ENCODE measurements at places on chromosomes 5 and 9.

- DNase-seq: no peak
Observed at GRCh38 chr5:170315154-170315553, 17.6 kb upstream of the LCP2 start.

DNA sequence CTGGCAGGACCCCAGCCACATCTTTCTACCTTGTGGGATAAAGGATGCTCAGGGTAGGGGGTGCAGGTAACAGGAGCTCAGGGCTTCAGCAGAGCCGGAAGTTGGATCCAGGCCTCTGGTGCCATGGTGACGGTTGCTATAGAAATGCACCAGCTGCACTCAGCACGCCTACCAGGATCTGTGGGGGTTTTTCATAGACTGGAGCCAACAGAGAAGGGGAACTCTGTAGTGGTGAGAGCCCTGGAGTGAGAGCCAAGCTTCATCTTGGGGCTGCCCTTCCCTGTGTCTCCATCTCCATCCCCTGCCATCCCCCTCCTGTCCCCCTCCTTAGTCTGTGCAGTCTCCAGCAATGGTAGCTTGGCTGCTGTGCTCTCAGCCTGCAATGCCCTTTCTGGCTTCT lies 27.5 kb upstream of the BOD1 start:
- no peak for DNase-seq

DNA sequence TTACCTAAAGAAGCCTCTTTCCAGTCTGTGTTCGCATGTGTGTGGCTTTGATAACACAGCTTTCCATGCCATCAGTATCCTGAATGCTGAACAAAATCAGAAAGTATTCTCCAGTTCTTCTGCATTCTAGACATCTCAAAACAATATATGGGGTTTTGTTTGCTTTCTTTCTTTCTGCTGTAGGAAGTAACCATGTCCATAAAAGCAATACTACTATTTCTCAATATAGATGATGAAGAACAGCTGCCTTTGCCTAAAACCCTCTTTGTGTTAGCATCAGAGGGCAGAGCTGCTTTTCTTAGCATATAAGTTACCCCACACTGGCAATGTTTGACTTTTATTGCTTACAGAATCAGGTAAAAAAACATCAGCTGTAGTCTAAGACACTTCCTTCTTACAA lies 963.6 kb downstream of the CDH12 start:
- no peak for DNase-seq

DNA sequence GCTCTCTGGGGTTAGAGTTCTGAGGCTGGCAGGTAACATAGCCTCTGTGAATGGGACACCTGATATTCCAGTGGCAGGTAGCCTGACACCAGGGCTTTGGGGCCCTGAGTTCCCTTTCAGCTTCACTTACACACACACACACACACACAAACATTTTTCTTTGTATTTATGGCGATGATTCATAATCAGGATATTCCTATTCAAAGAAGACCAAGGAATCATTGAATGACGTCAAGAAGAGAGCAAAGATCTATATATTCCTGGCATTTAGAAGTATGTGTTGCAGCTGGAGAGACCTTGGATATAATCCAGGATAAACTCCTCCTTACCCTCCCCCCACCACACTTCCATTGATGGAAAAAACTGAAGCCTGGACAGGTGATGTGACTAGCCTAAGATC lies 7.9 kb upstream of the ENTREP1 start:
- no peak for DNase-seq

DNA sequence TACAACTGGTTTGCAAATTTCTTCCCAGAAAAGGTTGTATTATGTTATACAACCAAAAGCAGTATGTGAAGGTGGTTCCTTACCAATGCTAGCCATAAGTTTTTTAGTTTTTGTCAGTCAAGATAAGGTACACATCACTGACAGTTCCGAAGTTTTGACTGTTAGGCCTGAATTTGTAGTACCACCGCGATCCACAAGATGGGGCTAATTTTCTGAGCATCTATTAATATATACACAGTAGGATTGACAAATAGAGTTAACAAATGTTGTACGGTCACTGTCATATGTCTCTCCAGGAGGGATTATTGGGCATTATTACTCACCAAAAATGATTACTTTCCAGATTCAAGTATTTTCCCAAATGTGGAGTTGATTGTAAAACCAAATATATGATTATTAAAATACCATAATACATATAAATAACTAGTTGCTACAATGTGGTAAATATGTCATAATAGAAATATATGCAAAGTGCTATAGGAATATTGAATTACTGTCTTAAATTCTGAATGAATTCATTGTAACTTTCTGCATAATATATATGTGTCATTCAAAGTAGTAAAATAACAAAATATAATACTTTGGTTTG lies 28.4 kb upstream of the LRRC19 start:
- no peak for DNase-seq

- no peak for DNase-seq
Observed at GRCh38 chr9:114472765-114473446, 32.4 kb downstream of the WHRN start.

GRCh38 chr5:127153521-127153920 lies 80.2 kb upstream of the C5orf63 start:
- DNase-seq: no peak

DNA sequence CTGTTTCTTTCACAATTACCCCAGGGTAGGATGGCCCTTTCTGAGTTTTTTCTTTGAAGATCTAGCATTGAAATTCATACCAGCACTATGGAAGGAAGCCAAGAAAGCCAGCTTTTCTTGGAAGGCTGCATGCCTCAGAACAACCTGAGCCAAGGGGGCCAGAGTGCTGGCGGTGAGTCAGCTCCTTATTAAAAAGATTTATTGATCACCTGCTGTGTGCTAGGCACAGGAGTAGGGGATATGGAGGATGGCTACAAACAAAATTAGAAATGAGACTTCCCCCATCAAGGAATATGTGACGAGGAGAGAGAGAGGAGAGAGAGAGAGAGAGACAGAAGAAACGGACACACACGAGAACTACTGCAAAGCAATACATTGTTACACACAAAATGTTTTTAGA lies 184.6 kb upstream of the PUM3 start:
- DNase-seq: no peak

GRCh38 chr5:106759581-106759980 lies 911.2 kb downstream of the EFNA5 start:
- no peak for DNase-seq

- DNase-seq: no peak
Observed at GRCh38 chr5:107184066-107184465, 486.7 kb downstream of the EFNA5 start.

- DNase-seq: no peak
Observed at GRCh38 chr9:136180586-136180985, 24.3 kb downstream of the LHX3 start.

GRCh38 chr5:175479125-175479881 lies 943 bp downstream of the SFXN1 start:
- no peak for DNase-seq

GRCh38 chr9:105191508-105192121 lies 52.8 kb upstream of the SLC44A1 start:
- DNase-seq: no peak

GRCh38 chr9:84867186-84867585 lies 197.7 kb downstream of the NTRK2 start:
- DNase-seq: no peak

DNA sequence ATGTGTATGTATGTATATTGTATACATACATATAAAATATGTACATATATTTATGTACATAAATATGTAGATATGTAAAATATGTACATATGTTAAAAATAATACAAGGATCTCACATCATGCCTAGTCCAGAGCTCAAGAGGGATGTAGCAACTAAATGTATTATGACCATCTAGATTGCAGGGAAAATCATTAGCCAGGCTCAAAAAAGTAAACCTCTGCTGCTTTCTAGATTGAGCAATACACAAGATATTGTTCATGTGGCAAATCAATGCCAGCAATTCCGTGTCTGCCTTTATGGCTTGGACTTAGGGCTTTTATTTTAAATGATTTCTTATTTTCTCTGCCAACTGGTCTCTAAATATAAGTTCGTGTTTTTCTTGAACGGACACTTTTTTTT lies 65.2 kb downstream of the RAI14 start:
- DNase-seq: no peak

DNA sequence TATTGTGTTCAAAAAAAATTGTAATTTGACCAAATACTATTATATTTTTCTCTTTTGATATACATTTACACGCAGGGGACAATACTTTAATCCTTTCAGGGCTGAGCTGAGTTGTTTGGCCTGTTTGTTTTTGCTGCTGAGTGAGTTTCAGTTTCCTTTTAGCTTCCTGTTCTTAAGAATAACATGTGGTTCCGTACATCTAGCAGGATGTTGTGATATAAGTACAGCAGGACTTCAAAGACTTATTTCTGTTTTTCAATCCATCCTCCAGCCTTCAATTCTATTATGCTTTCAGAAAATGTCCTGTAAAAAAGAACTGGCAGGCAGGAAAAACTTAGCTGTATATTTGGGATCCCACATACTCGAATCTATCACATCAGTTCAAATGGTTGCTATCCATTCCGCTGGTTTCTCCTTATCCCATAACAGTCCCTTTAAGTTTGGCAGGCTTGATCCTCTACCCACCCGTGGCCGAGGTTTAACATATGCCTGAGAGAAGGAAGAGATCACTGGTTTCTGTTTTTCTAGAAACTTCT lies 1037.3 kb upstream of the ACO1 start:
- DNase-seq: no peak

- no peak for DNase-seq
Observed at GRCh38 chr9:108001237-108001636, 511.7 kb upstream of the KLF4 start.
